ENCODE measurements at places on chromosomes 4 and X.

DNA sequence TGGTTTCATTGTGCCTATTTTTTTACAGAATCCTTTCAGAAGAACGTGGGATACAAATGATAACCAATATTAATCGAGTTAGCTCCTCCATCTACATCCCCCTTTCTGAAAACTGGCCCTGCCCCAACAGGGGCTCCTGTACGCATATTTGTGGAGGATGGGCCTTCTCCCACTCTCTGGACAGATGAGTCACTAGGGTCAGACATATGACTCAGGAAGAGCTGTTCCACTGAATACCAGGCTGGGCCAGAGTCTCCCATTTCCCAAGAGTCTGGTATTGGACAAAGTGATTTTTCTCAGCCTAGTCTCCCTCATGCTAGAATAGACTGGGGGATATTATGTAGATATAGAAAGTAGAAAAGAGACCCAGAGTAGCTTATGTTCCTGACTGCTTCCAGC, 142.4 kb downstream of the TSPAN5 start:
- DNase-seq, result no peak

- peak; percentile 92 for DNase-seq
These were observed at the start of gene TASL for GRCh38 chrX:30577362-30577991. TSS of gene TASL (minus strand) at chrX:30577766. CDS start at chrX:30560355, 17,411 bp downstream.

DNA sequence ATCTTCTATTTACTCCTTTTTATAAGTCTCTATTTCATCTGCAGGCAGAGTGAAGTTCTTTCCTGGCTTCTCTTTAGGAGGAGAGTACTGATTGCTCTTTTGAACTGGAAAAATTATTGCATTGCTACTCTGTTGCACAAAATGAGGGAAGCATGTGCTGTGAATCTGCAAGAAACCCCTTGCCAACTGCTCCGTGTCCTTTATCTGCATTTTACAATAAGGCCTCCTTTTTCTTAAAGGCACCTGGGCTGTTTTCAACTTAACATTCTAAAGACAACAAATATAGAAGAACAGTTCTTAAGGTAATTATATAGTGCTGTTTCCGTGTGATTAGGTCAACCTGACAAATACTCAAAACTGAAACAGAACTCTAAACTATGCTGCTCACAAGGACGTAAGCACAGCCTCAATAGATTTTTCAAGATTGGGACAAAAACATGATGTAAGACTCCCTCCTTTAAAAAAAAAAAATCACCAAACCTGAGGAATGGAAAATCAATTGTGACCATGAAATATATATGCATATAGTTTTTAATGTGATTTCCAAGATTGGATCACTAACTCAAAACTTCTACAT, 716.6 kb upstream of the INTU start:
- no peak for DNase-seq

GRCh38 chr4:145812919-145813318, 125.7 kb downstream of the ZNF827 start:
- DNase-seq, result no peak

Measured in NB4 (cell line).